GM23248 (cell line): ENCODE measurements at places on chromosomes 11 and 22.

- no peak for DNase-seq
Observed at GRCh38 chr11:110455718-110456117, 26.0 kb downstream of the FDX1 start.

GRCh38 chr11:120574876-120575275 lies 63.3 kb downstream of the GRIK4 start:
- no peak for DNase-seq

DNA sequence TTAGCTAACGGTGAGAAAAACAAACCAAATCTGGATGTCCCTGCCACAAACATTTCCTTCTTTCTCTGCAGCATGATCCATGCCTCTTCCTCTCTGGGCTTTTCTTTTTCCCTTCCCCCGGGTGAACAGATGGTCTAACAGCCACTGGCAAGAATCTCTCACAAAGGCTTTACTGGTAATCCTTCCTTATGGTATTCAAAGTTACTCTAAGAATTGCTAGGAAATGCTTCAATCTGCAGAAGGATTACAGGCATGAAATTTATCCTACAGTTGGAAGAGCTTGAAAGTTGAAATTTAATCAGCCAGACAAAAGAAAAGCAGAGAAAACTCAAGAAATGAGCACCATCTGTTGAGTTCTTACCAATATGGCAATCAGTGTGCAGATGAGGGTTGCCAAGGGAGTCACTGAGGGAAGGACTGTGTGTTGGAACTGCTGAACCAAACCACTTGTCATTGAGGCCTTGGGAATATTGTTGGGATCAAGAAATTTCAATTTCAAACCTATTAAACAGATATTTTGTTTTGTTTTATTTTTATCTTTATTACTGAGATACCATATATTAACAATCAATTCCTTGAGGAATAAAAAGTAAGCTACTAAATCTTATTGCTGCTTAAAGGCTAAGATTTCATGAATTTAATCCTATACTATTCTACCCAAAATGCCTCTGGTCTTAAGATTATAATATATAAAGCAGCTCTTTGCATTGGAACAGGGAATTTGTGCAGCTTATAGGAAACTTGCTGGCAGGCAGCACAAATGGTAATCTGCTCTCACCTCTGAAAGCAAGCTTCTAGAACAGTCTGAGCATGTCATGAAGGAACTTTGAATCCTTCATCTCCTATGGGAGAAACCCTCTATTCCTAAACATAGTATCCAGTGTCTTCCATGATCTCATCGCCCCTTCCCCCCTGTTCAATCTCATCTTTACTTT lies 29.7 kb upstream of the NDUFC2 start:
- no peak for DNase-seq

DNA sequence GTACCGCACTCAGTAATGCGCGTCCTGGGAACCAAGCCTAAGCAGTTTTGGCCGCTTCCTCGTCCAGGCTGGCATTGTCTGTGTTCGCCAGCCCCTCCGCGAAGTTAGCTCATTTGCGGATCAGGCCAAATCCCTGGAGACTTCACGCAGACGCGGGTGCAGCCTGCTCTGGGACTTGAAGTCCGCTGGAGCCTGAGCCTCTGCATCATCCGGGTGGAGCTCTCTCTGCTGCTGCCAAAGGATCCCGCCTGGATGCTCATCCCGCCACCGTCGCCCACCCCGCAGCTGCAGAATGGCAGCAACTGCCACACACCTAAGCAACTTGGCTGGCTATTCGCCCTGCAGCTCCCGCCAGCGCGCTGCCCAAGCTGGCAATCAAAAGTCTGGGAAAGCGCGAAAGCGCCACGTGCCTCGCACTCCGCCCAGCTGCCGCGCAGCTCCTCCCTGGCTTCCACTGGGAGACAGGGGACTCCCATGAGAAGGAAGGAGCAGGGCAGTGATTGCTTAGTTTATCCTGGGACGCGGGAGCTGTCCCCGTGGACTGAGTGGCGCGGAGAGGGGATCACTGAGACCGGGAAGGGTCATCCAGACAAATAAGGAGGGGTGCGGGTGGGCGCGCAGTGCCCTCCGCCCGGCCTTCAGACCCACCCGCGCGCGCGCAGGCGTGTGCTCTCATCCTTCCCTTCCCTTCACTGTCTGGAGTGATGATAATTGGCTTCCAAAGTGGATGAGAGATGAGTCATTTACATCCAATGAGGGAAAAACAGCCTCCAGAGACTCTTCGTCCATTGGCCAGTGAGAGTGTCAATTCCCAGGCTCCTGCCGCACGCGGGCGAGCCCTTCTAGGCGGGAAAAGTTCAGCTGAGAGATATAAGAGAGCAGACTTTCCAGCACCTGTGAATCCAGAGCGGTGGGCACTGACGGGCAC lies 23.2 kb upstream of the GLYATL1B start:
- no peak for DNase-seq

DNA sequence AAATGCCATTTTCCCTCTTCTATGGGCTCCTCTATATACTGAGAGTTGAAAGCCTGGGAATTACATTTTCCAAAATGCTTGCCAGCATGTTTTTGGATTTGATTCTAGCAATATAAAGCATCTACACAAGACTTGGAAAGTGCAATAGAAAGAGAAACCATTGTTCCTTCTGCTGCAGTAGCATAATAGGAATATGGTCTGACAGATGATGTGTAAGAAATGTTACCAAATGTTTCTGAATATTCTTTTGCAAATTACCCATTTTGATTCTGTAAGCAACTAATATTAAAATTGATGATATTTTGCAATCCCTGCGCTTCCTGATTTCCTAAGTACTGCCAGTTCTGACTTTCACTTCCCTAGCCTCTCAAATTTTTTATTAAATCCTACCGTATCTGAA lies 61.6 kb downstream of the CASP12 start:
- DNase-seq, result no peak

GRCh38 chr11:76654298-76654851 lies 16.2 kb downstream of the LRRC32 start:
- peak; percentile 14 for DNase-seq

- DNase-seq, result no peak
Observed at GRCh38 chr11:21723678-21724077, 469.2 kb upstream of the ANO5 start.

- peak; percentile 74 for DNase-seq
Observed at GRCh38 chr11:122998727-122999366, 17.2 kb upstream of the BSX start.

GRCh38 chr22:21741790-21742189 lies 6.2 kb upstream of the YPEL1 start:
- no peak for DNase-seq

GRCh38 chr11:71937826-71938225 lies 9.0 kb downstream of the RNF121 start:
- DNase-seq, result no peak

DNA sequence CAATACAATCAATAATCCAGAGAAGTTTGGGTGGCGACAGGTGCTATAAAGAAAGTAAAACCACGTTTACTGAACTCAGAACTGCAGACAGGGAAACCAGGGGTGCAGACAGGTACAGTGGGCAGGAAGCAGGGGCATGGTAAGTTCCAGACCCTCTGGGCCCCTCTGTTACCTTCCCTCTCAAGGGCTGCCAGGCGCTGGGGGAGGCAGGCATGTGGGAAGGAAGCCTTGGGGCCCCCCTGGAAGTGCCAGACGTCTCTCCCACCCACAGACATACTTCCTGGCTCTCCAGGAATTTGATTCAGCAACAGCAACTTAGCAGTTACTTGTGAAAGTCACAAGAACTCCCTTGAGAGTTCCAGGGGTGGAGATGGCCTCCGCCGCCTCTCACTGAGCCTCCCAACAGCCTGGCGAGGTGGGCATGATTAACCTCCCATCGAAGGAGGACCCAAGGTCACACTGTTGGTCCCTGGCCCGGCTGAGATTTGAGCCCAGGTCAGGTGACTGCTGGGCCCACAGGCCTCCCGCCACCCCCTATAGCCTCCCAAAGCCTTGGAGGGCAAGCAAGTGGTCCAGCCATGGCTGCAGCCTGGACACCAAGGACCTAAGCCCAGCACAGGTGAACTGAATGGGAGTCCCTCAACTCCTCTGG lies 14.1 kb upstream of the TSKU start:
- DNase-seq, result peak; percentile 50

DNA sequence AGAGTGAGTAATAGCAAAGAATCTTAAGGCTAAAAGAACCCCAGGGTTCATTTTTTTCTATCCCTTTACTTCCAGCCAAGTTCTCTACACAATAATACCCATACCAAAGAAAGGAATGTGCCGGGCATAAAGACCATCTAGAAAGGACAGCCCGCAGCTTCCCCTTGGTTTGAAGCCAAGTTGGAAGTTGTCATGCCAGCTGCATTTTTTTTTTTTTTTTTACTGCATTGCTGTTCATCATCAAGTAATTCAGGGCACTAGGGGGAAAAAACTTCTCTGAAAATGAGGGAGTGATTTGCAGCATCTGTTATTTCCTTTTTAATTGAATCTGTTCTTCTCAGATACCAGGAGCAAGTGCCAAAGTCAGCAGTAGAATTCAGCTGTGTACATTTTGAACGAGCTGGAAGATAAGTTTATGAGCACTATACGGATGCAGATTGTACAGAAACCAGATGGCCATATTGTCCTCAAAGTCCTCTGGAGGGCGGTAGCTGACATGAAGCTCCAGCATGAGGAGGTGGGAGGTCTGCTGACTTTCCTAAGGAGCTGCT lies 56.4 kb downstream of the UBASH3B start:
- DNase-seq, result peak; percentile 32

GRCh38 chr11:104918113-104918824 lies 20.0 kb upstream of the CASP12 start:
- DNase-seq, result peak; percentile 79

DNA sequence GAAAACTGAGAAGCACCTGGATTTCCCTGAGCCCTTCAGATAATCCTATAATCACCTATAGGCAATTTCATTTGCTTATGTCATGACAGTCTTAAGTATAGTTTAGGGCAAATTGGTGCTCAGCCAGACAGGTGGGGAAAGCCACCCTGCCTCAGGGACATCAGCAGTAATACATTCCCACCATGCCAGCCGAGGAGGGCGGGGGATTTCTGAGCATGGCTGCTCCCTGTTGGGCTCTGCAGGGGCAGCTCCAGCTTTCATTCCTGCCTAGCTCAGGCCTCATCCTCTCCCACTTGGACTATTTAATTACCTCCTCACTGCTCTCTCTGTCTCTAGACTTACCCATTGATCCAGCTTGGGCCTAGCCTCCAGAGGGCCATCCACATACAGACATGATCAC lies 9.0 kb upstream of the DRD2 start:
- DNase-seq, result no peak

DNA sequence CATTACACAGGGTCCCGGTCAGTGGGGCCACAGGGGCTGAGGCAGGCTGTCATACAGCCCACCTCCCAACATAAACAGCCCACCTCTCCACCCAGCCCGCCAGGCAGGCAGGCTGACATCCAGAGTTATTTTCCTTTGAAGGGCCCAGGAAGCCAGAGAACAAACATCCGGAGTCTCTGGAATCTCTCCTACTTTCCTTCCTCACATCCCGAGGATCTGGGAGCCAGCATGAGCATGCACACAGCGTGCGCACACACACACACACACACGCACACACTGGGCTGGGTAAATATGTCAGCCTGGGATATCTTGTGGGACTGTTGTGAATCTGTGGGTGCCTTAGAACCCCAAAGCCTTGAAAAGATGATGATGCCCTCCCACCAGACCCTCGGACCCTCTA lies 55.4 kb downstream of the PDE2A start:
- no peak for DNase-seq

DNA sequence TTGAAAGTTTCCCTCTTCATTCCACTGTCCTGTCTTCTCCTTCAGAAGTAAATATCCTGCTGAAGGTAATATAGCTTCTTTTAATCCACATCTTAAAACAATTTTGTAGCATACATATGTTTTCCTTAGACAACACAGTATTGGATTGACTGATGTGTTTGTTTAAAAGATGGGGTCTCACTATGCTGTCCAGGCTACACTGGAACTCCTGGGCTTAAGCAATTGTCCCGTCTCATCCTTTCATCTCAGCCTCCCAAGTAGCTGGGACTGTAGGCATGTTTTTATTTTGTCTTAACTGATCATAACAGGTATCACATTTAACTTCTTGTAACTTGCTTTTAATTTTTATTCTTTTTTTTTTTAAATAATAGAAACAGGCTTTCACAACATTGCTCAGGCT lies 55.9 kb downstream of the MRTFA start:
- DNase-seq, result no peak

GRCh38 chr11:124096364-124096763 lies 18.9 kb upstream of the VWA5A start:
- DNase-seq, result no peak

GRCh38 chr22:21712751-21713427 lies 22.7 kb downstream of the YPEL1 start:
- peak; percentile 89 for DNase-seq

- DNase-seq, result peak; percentile 42
Observed at GRCh38 chr11:27820249-27820648, 120.0 kb upstream of the BDNF start.

DNA sequence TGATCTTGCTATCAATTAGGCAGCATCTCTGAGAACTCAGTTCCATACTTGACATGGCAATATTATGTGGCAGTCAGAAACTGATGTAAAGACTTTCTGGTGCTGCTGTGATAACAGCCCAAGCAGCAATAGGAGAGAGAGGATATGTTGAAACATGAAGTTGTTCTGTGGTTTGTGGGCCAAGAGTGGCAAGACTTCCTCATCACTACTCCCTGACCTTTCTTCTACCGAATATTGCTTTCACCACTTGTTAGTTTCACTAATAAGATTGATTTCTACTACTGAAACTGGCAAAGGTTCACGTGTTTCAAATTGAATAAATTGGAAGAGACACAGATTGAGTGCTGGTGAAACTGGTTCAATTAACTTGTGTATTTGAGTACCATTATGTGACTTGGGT lies 852.6 kb upstream of the RAG2 start:
- no peak for DNase-seq

GRCh38 chr11:441418-442274 lies at the start of gene ANO9:
TSS of gene ANO9 (minus strand) at chr11:442011. CDS start at chr11:441926, 85 bp downstream.
- no peak for DNase-seq

GRCh38 chr22:25475257-25476022 lies 89.0 kb upstream of the GRK3 start:
- DNase-seq, result peak; percentile 46

- no peak for DNase-seq
Observed at GRCh38 chr11:9571763-9572115, 1.7 kb upstream of the WEE1 start.

GRCh38 chr11:12865863-12866595 lies 143.1 kb upstream of the RASSF10 start:
- no peak for DNase-seq

DNA sequence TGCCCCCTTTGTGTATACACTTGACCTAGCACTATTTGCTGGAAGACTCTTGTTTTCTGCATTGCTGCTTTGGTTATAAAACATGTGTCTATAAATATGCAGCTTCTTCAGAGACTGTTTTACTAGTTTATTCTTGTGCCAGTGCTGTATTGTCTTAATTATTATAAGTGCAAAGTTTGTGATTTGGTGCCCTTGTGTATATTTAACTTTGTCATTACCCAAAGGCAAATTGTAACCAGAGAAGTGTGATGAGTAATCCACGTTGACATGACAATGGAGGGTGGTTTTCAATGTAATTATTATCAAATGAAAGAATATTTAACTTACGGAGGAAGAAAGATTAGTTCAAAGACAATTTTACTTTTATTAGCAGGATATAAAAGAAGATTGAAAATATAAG lies 75.0 kb upstream of the PRODH start:
- no peak for DNase-seq
